PC-9 (cell line): ENCODE measurements at places on chromosomes 2 and 18. TPM values are rescaled to one million over a fixed set of nuclear protein-coding genes. Genes with fewer than 3 reads are reported as not detected.

GRCh38 chr18:28204154-28204553 is 27.2 kb upstream of the CDH2 start:
- peak; percentile 19 for DNase-seq

DNA sequence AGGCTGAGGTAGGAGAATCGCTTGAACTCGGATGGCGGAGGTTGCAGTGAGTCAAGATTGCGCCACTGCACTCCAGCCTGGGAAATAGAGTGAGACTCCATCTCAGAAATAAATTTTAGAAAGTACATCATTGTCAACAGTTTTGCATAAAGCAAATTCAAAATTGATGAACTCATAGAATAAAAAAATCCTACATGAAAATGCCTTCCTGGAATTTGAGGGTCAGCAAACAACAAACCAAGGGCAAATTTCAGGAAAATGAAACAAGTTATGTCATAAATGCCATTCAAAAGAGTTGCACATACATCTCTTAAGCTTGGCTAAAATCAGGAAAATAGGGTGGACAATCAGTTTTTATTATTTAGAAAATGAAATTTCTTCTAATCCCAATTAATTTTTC is 45.1 kb downstream of the COL5A2 start:
- no peak for DNase-seq

DNA sequence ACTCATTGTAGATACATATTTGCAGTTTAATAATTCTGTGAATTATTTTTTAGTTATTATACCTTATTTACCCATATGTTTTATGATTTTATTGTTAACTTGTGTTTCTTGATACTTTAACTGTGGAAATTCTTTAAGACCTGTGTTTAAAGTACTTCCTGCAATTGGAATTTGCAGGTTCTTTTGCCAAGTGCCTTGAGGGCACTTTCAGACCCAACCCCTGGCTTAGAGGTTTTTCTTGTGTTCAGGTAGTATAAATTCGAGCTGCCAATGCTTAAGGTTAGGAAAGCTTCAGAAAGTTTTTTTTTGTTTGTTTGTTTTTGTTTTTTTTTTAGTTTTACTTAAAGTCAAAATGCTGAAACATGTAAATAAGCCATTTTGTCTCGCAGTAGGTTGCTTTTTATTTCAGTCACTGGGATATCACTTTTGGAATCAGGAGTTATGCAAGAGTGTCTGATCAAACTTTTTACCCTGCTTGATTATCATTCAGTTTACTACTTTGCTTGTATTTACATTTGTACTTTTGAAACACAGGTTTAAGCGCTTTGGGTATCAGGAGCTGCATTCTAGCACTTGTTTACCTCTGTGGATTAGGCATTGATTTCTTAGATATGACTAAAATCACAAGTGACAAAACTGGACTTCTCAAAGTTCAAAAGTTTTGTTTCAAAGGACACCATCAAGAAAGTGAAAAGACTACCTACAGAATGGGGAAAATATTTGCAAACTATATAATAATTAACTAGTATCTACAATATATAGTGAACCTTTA is 31.8 kb downstream of the TDRD15 start:
- peak; percentile 12 for DNase-seq

DNA sequence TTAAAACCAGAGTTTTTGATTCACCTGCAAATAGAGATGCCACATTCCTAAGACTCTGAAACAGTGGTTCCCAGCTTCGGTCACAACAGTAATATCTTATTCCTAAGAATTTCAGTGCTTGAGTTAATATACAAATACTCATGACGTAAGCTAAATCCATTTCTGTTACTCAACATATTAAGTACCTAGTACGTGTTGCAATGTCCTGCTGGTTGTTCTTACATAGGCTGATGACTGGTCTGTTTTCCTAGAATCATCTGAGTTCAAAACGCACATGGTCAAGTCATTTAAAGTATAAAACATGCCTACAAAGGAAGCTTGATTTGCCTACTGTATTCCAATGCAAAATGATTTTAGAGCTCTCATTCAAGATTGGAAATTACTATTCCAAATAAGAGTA is 7.2 kb downstream of the NCL start:
- DNase-seq: no peak

GRCh38 chr2:154813636-154814035 is 115.1 kb downstream of the KCNJ3 start:
- no peak for DNase-seq

DNA sequence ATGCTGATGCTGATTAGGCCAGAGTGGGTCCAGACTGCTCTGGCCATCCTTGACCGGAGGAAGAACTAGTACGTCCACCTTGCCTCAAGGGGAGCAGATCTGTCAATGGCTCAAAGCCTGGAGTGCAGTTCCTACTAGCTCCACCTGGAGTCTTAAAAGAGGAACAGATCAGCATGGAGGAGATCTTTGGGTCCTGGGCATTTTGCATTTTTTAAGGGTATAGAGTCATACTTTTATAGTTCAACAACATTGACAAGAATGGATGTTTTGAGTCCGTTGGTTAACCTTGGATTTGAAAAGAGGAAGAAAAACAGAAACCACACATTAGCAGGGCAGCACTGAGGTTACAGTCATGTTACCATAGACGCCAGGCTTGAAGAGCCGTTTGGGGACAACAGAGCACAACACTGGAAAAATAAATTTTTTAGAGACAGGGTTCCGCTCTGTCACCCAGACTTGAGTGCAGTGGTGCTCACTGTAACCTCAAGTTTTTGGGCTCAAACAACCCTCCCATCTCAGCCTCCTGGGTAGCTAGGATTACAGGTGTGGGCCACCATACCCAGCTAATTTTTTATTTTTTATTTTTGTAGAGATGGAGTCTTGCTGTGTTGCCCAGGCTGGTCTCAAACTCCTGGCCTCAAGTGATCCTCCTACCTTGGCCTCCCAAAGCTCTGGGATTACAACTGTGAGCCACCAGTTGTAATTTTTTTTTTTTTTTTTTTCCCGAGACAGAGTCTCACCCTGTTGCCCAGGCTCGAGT is 78.5 kb downstream of the PRKCE start:
- DNase-seq: peak; percentile 50

- no peak for DNase-seq
Observed at GRCh38 chr2:30985493-30986230, 152.6 kb downstream of the GALNT14 start.

DNA sequence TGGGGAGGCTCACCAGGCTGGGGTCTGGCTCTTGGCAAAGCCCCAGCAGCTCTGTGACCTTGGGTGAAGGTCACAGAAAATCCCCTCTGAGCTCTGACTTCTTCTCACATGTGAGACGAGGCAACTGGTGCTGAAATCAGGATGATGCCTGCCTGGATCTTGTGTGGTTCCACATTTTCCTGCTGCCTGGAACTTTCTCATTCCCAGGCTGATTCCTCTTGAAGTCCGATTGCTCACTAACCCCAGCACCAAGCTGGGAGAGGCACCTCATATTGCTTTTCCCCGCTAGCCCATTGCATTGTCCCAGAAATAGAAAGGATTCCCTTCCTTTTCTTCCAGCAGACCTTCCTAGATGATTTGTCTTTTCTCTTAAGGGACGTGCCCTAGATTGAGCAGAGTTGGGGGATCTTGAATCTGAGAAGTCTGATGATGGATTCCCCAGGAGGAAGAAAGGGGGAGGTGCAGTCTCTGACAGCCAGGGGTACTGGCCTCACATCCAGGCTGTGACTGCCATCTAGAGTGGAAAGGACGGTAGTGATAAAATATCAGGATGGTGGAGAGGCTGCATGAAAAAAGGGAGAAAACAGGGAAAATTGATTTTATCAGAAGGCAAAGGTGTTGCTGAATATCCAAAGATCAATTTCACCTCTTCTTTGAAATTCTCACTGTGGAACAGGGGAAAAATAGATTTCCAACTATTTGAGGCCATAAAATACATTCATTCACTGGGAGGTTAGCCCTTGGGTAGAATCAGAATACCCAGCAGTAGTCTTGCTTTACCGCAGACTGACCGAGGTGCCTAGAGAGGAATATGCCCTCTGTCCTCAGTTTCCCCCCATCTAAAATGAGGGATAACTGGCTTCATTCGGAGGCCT is 96.3 kb downstream of the FAM210A start:
- DNase-seq: peak; percentile 50

GRCh38 chr2:95336406-95336805 is 39.3 kb downstream of the KCNIP3 start:
- DNase-seq: no peak

- DNase-seq: no peak
Observed at GRCh38 chr2:211688196-211688595, 850.4 kb downstream of the ERBB4 start.

- DNase-seq: no peak
Observed at GRCh38 chr2:223724861-223725260, 112.5 kb downstream of the AP1S3 start.

DNA sequence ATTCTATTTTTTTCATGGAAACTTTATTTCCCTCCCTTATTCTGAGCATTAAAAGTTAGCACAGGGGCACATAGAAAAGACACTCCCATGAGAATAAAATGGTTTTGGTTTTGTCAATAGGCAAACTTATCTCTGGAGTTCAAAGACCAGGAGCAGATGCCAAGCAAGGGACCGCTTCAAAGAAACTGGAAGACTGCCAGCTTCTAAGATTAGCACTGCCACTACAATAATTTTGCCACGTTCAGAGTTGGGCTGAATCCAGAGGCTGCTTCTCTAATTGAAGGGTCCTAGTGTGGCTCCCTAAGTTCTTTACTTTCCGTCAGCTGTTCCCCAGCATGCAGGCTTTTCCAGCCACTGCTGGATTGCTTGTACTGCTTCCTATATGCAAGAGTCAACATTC is 681.0 kb upstream of the GCFC2 start:
- no peak for DNase-seq

- no peak for DNase-seq
Observed at GRCh38 chr18:33201509-33201926, 239.0 kb downstream of the CCDC178 start.

DNA sequence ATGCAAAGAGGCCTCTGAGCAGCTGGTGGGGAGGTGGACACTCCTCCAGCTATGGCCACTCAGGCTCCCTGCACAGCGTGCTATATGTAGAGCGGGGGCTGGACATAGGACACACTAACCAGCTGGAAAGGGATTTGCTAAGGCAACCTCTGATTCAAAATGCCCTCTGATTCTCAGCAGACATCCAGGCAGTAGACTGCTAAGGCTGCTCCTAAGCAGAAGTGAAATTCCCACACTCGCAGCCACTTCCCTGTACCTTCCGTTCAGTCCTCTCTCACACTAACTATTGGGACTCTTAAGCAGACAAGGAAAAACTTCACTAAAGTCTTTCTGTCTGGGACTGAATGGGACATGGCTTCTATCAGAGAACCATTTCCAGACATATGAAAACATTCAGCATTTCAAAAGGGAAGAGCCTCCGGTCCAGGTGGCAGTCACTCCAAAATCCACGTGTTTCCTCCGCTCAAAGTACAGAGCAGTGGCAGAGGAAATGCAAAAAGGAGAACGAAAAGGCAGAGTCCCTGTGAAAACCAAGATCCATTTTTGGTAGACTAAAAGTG is 265.8 kb downstream of the TTC32 start:
- DNase-seq: no peak

- no peak for DNase-seq
Observed at GRCh38 chr18:23137788-23138216, 2.5 kb downstream of the CABLES1 start.

DNA sequence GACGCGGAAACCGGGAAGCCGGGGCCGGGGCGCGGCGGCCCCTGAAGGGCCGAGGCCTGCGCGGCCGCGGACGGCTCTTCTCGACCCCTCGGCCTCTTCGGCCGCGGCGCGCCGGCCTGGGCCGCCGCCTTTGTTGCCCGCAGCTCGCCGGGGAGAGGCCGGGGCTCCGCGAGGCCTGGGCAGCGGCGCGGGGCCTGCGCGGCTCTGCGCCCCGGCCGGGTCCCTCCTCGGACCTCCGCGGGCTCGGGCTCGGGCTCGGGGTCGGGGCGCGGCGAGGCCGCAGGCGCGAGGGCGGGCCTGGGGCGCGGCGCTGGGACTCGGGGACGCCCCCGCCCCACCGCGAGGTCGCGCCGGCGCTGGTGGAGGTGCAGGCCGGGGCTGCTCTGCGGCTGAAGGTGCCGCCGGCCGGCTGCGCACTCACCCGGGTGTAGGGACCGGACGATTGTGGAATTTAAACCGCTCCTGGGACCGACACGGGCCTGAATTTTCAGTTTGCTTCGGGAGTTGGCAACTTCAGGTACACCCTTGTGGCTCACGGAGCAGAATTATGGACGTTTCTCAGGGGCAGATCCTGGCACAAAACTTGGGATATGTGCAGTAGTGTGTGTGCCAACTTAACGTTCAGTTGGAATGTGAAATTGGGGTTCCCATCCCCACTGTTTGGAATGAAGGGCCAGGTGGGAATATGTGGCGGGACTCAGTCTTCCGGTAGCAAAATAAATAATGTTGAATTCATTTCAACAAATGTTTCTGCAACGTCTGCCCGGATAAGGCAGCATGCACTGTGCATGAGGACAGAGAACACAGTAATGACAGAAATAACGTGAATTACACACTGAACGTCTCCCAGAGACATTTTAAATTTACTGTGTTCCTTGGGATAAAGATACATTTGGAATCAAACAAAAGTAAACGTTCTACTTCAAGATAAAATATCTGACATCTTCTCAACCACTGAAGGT is 787 bp downstream of the SOCS6 start:
- DNase-seq: peak; percentile 42

DNA sequence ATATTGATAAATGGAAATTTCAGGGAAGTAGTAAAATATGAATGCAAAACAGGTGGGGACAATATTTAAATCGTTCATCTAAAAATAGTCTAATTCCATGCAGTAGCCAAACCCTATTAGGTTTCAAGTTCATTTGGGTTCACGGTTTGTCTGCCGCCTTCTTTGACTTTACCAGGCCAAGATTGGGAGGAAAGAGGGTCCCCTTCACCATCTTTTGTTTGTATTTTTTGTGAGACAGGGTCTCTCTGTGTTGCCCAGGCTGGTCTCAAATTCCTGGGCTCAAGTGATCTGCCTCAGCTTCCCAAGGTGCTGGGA is 98.5 kb upstream of the ATL2 start:
- DNase-seq: no peak

GRCh38 chr2:151827564-151828142 is 568 bp downstream of the ARL5A start:
- no peak for DNase-seq

GRCh38 chr18:10201659-10202058 is 252.8 kb upstream of the APCDD1 start:
- DNase-seq: no peak

DNA sequence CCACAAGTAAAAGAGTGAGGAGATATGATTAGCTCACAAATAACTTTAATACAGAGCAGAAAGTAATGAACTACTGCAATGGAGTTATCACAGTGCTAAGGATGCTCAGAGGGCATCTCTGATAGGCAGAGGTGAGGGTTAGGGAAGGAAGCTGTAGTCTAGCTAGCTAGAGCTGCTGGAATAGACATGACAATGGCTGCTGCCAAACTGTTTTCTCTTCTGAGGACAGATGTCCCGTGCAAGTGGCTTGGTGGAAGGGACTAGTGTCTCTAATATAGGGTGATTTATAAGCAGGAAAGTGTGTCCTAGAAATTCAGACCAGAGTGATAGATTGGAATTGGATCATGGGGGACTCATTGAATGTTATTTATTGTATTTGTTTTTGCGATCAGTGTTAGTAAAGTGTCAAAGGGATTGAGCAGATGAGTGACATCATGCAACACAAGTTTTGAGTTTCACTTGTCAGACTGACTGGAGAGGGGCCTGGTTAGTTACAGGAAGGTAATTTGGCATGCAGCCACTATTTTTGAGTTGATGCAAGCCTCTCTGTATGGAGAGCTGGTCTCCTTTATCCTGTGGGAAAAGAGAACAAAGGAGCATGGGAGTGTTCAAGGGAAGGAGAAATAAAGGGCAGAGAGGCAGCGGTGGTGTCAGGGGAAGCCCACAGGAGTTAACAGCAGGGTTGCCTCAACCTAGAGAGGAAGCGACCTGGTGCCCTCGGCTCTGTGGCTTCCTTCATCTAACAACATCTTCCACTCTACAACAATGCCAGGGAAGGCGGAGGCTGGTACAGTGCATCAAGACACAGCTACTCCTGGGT is 1.9 kb downstream of the CTLA4 start:
- no peak for DNase-seq

The POMC gene
- total RNA-seq: not detected in 2 replicates

The CRYGC gene
- not detected in 2 replicates for total RNA-seq

The DSG4 gene
- total RNA-seq: not detected in 2 replicates
